ENCODE measurements at places on chromosomes 12 and 14.

- no peak for DNase-seq
Observed at GRCh38 chr12:106048676-106049075, 90.1 kb downstream of the NUAK1 start.

GRCh38 chr12:46159309-46159901, 109.4 kb downstream of the SLC38A1 start:
- DNase-seq = no peak

- no peak for DNase-seq
Observed at GRCh38 chr14:73662487-73662943, 17.7 kb downstream of the DNAL1 start.

GRCh38 chr12:3313066-3313465, 177.9 kb upstream of the PRMT8 start:
- no peak for DNase-seq

- DNase-seq = peak; percentile 63
Observed at GRCh38 chr12:53419756-53420155, 3.9 kb upstream of the AMHR2 start.

DNA sequence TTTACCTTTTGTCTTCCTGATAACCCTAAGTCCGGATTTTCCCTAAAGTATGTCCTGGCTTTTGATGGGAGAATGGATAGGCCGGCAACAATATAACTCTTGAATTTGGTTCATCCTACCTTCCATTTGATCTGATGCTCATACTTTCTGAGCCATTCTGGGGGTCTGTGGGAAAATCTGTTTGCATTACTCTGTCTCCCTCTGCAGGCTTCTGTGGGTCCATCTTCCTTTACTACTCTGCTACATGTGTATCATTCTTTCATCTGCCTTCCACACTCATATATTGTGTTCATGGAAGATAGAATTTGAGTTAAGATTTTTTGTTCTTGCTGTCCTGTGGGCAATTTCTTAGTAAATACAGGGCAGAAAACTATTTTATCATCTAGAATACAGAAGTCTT, 101.5 kb downstream of the NAV3 start:
- no peak for DNase-seq

DNA sequence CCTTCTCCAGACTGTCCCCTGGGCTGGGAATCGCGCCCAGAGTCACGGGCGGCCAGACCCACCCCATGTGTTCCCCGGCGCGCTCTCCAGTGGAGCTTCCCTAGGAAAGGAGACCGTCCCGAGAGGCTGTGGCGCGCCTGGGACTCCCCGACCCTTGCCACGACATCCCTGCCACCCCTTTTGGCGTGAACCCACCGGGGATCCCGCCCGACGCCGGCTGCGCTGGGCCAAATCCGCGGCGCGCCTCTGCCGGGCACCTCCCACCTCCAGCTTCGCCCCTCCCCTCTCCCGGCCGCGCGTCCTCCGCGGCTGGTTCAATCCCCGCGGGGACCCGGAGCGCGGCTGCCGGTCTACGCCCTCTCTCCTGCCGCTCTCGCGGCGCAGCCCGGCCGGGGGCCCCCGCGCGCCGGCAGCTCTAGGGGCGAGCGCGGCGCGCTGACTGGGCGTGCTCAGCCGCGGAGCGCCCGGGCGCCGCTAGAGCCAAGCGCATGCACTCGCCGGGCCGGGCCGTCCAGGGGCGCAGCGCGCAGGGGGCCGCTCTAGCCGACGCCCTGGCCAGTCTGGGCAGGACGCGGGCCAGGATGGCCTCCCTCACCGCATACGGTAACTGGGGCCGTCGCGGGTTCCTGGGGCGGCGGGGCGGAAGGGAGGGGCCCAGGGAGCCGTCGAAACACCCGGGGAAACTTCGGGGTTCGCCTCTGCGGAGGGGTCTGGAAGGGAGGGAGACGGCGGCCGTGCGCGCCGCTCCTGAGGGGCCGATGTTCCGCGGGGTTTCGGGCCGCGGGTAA, 77.4 kb upstream of the ANO4 start:
- peak; percentile 19 for DNase-seq

GRCh38 chr14:50398189-50398580, 1.5 kb upstream of the CDKL1 start:
- no peak for DNase-seq
